ENCODE measurements at places on chromosomes 11 and 22.

DNA sequence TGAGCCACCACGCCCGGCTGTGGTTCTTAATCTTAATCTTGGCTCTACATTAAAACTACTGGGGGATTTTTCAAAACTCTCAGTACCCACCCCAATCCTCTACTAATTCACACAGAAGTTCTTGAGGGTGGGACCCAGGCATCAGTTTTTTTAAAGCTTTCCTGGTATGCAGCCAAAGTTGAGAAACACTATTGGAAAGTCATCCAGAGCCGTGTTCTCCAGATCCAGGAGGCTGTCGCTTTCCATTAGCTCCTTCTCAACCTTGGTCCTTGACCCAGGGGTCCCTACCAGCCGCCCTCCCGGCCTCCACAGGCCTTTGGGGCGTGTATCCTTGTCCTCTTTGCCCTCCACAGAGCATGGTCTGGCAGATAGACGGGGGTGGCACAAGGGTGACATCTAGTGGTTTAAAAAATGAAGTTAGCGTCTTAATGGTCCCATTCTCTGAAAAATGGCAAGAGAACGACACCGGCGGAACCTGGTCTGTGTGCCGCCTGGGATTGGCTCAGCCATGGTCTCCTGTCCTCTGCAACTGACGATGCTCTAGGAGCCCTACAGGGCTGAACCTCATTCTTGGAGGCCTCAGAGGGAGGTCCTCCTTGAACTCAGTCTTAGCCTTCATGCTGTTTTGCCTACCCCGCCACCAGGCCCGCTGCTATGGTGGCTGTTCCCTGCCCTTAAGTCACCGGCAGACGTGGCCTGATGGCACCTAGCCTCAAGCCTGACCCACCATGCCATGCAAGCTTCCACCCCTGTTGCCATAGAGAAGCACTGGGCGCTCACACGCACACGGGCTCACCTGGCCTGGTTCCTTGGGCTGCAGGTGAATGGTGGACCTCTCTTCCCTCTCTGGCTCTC, 152.0 kb upstream of the SYN3 start:
- peak; percentile 12 for DNase-seq

DNA sequence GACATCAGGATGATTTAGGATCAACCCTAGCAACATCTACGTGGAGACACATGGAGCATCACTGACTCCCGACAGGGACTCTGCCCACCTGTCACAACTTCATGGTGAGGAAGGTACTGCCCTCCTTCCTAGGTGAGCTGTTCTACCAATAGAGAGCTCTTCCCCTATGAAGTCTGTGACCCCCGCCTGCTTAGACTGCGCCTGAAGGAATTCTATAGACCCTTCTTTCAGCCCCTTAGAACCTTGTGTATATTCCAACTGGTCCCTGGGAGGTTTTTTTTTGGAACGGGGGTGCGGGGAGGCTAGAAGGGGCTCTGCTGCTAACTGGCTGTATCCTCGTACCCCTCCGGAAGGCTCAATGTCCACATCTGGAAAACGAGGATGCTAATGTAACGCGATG, 566 bp downstream of the INTS4 start:
- no peak for DNase-seq

GRCh38 chr11:72816404-72816990, 2.3 kb downstream of the ATG16L2 start:
- DNase-seq: no peak

DNA sequence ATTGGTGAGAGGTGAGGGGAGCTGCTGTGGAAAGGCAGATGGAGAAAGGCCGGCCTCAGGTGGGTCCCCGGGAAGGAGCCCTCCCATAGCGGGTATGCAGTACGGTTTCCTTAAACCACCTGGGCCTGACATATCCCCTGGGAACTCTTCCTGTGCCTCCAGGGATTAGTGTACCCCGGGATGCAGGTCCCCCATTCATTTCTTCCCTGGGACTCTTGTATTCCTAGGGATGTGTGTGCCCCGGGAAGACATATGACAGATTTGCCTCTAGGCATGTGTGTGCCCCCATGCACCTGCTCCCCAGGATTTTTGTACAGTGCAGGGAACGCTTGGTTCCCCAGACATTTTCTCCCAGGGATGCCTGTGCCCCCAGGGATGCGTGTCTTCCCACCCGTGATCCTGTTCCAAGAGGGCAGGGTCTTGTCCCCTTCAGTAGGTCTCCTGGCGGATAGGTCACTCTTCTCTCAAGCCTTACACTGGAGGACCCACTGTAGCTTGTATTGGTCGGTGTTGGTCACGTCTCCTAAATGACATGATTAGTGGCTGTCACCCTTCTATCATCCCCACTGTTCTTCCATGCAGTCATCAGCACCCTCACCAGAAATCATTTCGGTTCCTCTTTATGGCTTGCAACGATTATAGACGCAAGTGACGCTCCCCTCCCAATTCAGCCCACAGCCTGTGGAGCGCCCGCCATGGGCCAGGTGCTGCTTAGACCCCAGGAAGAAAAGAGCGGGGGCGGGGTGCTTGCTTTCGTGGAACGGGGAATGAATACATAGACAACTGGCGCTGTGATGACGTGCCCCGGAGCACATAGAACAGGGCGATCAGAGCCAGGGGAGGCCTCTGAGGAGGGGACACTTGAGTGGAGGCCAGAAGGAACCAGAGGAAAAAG, 1.3 kb downstream of the PARVB start:
- no peak for DNase-seq

GRCh38 chr11:74459584-74459983, 7.8 kb downstream of the KCNE3 start:
- no peak for DNase-seq

DNA sequence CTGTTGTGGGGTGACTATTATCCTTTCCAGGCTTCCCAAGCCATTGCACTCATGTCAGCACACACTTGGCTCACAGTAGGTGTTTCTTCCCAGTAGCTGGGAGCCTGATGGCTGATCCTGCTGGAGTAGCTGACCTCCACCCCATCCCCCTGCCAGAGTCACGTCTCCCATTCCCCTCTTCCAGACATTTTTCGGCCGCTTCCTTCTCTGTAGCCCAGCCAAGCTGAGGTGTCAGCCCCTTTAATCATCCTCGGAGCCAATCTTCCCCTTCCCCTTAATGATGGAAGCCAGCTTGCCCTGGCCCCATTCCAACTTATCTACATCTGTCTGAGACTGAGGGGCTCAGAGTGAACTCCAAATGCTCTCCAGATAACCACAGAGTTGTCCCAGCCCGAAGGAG, 550.7 kb downstream of the MN1 start:
- DNase-seq: no peak
